ENCODE measurements at places on chromosomes 11 and 22. TPM values are rescaled to one million over a fixed set of nuclear protein-coding genes. Genes with fewer than 3 reads are reported as not detected.

AASDHPPT gene
- total RNA-seq = 47.9 TPM

FDXACB1 gene
- total RNA-seq = 1.1 TPM

HNRNPUL2 gene
- total RNA-seq = 34.8 TPM

TCF20 gene
- 25.1 TPM for total RNA-seq

ZNF280B gene
- 0.44 TPM for total RNA-seq

OR8I2 gene
- not detected for total RNA-seq

MYBPC3 gene
- 0.21 TPM for total RNA-seq

TRIOBP gene
- 160 TPM for total RNA-seq

RFPL3 gene
- not detected for total RNA-seq

GLB1L2 gene
- total RNA-seq = 6.5 TPM

CREB3L1 gene
- total RNA-seq = 3.6 TPM

MCAM gene
- total RNA-seq = 793 TPM

OR52I2 gene
- total RNA-seq = not detected

TMEM151A gene
- not detected for total RNA-seq

RTN4RL2 gene
- total RNA-seq = not detected

MRPL17 gene
- total RNA-seq = 17.3 TPM

OR8D4 gene
- not detected for total RNA-seq

SCGB1D2 gene
- not detected for total RNA-seq

TRIM51 gene
- total RNA-seq = not detected

MS4A1 gene
- not detected for total RNA-seq

TREH gene
- not detected for total RNA-seq

FOLH1 gene
- 13.1 TPM for total RNA-seq

SYT13 gene
- 0.21 TPM for total RNA-seq

CABP4 gene
- 0.21 TPM for total RNA-seq

GPHA2 gene
- not detected for total RNA-seq

LMF2 gene
- 60.1 TPM for total RNA-seq

Data from tibial nerve (tissue), 4 donors.